NCI-H2081 treated with DMSO at 0.1 percent for 48 hours (cell line): ENCODE measurements at places on chromosomes 2 and 18.

GRCh38 chr2:233049194-233049761 is 10.9 kb upstream of the INPP5D start:
- no peak for DNase-seq

- DNase-seq = no peak
These were observed 371.1 kb downstream of the NCKAP5 start for GRCh38 chr2:133197156-133197555.

- no peak for DNase-seq
These were observed 4.5 kb downstream of the STK17B start for GRCh38 chr2:196166876-196167275.

GRCh38 chr18:8841781-8842485 is 136.6 kb downstream of the MTCL1 start:
- no peak for DNase-seq

- DNase-seq = no peak
These were observed 10.3 kb upstream of the PDK1 start for GRCh38 chr2:172545408-172546075.

DNA sequence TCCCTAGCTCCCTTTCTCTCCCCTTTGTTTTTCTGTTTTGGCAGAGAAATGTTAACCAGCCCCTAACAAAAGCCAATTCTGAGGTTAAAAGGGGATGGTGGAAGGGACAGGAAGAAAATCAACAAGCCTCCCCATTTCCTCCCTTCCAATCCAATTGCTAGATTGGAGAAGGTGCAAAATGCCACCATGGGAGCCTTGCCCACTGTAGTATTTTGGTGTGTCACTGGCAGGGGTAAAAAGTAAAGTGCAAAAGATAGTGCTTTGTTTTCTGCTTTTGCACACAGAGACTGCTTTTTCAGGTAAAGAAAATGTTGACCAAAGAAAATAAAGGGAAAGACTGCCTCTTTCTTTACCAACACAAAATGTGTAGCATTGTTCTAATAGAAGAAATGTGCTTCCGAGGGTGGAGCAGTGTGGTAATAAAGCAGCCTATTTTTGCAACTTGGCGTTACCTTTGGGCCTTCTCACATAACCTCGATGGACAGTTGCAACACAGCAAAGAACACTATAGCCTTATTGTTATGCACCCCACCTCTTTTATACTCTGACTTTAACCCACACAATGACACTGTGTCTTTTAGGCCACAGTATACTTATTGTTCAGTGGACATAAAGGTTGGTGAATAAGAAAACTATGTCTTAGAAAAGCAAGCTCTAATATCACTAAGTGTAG is 861.8 kb downstream of the BCL11A start:
- no peak for DNase-seq

GRCh38 chr2:133591164-133591563 is 22.9 kb upstream of the NCKAP5 start:
- peak; percentile 59 for DNase-seq

GRCh38 chr2:97969081-97970067 is 26.4 kb downstream of the TMEM131 start:
- DNase-seq = no peak

DNA sequence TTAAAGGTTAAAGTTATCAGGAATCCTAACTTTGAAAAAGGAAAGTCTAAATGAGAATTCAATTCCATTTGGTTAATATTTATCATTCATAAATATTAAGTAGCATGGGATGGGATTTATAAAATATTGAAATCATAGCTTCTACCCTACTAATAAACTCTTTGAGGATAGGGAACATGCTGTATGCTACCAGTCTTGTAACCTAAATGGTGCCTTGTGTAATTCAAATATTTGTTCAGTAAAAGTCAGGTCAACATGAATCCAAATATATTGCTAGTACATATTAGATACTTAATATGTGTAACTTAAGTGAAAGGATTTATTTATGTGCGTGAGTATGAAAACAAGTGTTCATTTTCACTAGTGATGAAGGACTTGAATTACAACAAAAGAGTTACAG is 94.1 kb downstream of the CAMKMT start:
- DNase-seq = no peak

DNA sequence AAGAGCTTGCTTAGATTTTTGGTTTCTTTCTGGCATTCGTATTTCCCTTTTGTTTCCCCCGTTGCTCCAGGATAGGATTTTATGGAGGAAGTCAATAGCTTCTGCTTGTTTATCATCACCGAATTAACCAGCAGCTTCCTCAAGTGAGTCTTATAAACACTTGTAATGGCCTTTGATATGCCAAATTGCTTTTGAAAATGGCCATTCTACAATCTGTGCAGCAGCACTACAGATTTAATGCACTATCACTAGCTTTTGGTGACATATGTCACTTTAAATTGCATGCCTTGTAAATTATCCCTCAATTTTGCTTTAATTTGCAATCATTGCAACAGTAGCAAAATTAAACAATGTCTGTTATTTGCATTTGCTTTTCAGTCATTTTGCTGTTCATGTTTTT is 774.7 kb downstream of the METTL4 start:
- no peak for DNase-seq

DNA sequence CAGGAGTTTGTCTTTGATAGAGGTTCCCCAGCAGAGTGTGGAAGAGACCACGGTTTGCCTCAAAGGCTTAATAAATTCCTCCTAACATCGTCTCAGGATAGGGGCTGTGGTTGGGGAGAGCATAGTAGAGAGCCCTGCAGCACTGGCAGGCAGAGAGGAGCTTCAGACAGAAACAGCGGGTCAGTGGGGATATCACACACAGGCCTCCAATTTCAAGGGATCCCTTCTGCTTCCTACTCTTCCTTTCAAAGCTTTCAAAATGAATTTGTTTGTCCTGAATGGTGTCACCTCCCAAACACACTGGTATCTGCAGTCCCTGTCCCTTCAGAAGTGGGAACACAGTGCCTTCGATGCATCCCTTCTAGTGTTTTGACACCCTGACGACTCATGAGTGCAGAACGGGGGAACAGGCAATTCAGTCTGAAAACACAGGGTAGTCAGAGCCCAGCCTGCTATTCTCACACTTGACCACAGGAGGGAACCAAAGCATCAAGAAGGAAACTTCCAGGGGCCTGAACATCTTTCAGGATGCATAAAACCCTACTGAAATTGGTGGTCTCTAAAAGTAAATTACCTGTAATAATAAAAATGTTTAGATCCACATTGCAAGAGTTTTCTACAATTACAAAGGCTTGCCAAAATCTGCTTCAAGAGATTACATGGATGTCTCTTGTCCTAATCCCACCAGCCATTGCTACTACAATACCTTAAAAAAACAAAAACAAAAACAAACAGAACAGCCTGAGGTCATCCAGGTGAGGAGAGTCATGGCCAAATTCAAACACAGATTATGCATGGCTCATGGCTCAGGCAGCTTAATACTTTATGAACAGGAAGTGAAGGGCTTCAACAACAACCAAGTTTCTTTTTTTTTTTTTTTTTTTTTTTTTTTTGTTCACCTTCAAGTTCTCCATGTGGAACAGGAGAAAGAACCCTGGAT is 49.8 kb downstream of the SLC14A2 start:
- no peak for DNase-seq

GRCh38 chr18:61203151-61203550 is 130.1 kb upstream of the CDH20 start:
- DNase-seq = no peak

- no peak for DNase-seq
These were observed 6.9 kb downstream of the OXER1 start for GRCh38 chr2:42756966-42757513.

GRCh38 chr2:136495636-136496035 is 269.7 kb upstream of the THSD7B start:
- no peak for DNase-seq

- no peak for DNase-seq
These were observed 106.3 kb upstream of the SULT1C3 start for GRCh38 chr2:108133457-108133856.

GRCh38 chr2:98576666-98577312 is 31.5 kb downstream of the COA5 start:
- no peak for DNase-seq

DNA sequence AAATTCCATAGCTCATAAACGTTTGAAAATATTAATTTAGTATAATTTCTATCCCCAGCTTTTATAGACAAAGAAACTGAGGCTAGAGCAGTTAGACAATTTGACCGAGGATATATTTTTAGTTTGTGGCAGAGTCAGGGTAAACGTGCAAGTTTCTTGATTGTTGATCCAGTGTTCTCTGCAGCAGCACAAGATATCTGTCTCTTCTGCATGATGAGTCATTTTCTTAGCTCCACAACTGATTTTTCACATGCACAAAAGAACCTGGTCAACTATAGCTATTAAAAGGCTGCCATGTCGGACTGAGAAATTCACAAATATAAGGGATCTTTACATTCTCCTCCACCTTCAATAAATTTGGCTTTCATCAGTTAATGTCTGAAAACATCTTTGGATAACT is 143.4 kb upstream of the CYP26B1 start:
- DNase-seq = no peak

GRCh38 chr2:227378371-227378782 is 729 bp downstream of the TM4SF20 start:
- DNase-seq = no peak

GRCh38 chr2:128903637-128904036 is 585.0 kb upstream of the HS6ST1 start:
- DNase-seq = no peak

GRCh38 chr2:179059026-179059700 is 9.2 kb upstream of the CCDC141 start:
- DNase-seq = no peak

DNA sequence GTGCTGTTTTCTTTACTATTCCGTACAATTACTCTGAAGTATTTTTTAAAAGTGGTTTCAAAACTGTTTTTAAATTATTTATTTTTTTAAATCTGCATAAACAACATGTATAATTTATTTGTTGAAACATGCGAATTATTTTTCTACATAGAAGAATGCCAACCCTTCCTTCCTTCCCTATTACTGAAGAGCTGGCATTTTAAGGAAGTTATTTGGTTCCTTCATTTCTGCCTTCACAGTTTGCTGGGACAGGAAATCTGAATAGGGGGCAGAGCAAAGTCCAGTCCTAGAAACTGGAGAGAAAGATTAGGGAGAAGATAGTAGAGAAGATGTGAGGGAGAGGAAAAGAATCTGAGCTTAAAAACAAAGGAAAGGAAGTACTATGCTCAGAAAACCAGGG is 146.7 kb upstream of the ACVR2A start:
- no peak for DNase-seq

DNA sequence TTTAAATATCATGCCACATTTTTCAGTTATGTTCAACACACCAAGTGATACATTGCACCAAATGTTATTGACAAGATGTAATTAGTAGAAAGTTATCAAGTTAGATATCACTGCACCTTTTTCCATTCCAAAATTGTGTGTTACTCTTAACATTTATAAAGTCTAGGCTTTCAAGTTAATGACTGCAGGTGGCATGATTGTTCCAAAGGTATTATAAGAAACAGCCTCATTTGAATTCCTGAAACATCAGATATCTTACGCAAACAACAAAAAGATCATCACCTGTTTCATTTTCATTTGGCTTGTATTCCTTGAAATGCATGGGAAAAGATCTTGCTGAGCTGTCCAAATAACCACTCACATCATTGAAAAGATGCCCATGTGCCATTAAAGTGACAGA is 1528.2 kb upstream of the ZEB2 start:
- DNase-seq = no peak
